ENCODE measurements at places on chromosomes 1 and 21.
A peak's percentile ranks its signal among the peaks of the same experiment; 100 is the strongest.

DNA sequence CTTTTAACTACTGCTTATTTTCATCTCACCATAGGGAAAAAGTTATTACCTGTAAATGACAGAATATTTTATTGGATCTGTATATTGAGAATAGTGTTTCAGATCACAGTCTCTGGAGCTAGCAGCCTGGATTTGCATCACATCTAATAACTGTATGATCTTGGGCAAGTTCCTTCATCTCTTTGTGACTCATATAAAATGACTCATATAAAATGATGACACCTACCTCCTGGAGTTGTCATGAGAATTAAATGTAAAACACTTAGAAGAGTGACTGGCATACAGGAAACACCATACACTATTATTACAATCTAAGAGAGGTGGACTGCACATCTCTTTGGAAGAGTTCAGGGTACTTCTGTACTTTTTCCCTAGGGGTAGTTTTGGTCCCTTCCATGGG lies 421.3 kb downstream of the NEGR1 start:
- DNase-seq, result no peak

DNA sequence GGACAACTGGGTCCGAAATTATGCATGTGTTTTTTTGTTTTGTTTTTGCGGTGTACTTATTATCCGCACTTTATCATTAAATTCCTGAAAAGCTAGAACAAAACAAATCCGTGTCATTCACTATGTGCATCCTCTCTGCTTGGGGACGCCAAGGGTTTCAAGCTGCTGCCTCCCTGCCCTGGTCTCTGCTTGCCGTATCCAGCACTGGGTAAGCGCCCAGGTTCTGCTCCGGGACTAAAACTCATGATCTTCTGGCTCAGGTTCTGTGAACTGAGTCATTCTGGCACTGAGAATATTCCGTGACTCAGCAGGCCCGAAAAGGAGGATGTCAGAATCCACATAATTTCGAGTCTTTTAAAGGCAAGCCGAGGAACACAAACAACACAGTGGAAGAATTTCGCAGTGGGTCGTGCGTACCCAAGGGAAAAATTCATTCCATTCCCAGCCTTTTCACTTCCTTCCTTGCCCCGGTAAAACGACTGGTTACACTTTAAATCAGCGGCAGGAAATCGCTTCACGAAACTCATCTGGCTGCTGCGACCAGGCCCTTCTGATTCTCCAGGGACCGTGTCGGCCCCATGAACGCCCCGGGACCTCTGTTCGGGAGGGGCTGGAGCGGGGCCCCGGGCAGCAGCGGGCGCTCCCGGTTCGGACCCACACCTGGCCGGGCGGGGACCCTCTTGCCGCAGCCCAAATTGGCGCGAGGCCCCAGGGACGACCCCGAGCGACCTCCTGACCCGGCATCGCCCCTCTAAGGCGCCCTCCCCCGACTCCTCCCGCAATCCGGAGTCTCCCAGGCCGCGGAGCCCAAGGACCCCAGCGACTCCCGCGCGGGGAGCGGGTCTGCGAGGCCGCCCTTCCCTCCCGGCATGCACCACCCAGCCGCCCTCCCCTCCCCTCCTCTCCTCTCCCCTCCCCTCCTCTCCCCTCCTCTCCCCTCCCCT lies 746 bp upstream of the LAMC1 start:
- DNase-seq, result peak; percentile 92

GRCh38 chr1:177820213-177820612 lies 149.6 kb downstream of the SEC16B start:
- no peak for DNase-seq

DNA sequence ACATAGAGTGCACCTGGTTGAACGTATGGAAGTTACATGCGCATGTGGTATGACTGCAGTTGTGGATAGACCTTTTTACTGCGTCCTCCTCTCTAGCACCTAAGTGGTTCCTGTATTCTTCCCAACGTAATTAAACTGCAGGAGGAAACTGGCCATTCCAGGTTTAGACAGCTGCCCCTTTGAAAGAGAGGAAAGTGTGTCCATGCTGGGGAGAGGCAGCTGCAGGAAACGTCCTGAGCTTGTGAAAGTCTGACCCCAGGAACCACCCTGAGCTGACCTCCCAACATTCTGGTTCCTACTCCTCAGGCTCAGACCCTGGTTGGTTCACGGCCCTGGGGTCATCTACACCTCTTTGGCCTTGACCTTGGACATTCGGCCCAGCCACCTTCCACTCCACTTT lies 309.3 kb downstream of the DISC1 start:
- no peak for DNase-seq

DNA sequence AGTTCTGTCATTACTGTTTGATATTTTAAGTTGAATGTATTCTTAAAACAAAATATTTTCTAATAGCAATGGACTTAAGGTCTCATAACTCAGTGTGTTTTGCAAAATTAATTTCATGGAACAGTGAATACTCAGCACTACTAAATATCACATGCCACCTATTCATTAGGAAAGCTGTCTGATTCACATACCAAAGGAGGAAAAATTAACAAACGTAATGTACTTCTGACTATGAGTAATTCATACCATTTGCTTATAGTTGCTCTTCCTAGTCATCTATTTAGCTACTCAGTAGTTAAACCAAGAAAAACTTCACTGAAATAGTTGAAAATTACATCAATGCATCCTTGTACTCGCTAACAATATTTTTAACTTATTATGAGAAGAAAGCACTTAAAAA lies 35.2 kb downstream of the TP53BP2 start:
- DNase-seq, result no peak

- peak; percentile 48 for DNase-seq
These were observed 58.3 kb downstream of the MSH4 start for GRCh38 chr1:75855010-75855409.

GRCh38 chr1:228986093-228986904 lies 251.0 kb downstream of the RHOU start:
- DNase-seq, result no peak

DNA sequence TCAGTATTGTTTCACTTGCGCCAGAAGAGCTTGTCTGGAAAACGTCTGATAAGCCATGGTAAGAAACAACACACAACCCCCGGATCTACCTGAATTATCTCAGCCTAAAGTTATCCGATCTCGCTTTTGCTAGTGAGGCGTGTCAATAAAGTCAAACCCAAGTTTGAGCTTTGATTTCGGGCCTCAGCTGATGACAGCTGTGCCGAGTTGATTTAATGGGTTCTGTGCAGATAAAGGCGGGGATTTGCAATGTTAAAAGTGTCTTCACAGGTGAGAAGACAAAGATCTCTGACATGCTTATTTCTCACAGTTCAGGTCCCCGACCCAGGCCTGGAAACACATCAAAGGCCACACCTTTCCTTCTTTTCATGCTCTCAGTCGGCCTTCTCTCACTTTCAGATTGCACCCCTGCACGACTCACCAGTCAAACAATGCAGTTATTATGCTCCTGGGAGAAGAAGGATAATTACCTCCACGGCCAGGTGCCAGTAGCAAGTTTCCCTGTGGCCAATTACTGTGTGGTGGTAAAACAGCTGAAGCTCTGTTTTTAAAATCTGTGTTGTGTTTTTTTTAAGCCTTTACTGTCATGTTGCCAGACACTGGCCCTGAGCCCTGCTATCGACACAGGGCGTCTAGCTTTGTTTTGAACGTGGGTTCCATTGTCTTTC lies 245.3 kb upstream of the RUNX1 start:
- no peak for DNase-seq

- DNase-seq, result no peak
These were observed 24.5 kb downstream of the RAB7B start for GRCh38 chr1:205978676-205979075.

DNA sequence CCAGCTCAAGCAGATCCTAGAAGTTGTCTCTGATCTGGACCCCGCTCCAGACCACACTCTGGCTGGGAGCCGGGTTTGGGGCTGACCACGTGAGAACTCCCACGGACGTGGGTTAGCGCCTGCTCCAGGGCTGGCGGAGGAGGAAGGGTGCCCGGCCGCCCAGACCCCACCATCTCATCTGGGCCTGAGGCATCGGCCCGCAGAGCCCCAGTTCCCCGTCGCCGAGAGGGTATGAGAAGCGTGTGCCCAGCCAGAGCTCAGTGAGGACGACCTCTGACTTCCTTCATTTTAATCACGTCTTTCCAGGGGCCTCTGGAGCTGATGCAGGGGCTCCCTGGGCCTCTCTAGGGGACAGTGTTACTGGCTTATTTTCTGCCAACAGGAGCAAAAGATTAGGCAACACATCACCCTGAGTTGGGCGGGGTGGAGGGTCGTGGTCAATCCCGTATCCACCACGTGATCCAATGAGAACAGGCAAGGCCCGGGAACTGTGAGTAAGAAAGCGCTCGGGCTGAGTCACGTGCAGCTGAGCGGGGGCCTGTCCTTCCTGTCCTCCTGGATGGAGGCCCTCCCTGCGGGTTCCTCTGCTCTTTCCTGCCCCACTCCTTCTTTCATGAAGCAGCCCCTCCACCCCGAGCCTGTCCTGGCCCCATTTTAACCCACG lies 81.1 kb downstream of the SIK1 start:
- DNase-seq, result no peak

GRCh38 chr1:164794356-164794755 lies 235.4 kb downstream of the PBX1 start:
- DNase-seq, result peak; percentile 90

- DNase-seq, result no peak
These were observed 18.0 kb upstream of the BTG2 start for GRCh38 chr1:203287109-203287893.

GRCh38 chr1:6490181-6491080 lies 1.0 kb downstream of the PLEKHG5 start:
- DNase-seq, result peak; percentile 18

DNA sequence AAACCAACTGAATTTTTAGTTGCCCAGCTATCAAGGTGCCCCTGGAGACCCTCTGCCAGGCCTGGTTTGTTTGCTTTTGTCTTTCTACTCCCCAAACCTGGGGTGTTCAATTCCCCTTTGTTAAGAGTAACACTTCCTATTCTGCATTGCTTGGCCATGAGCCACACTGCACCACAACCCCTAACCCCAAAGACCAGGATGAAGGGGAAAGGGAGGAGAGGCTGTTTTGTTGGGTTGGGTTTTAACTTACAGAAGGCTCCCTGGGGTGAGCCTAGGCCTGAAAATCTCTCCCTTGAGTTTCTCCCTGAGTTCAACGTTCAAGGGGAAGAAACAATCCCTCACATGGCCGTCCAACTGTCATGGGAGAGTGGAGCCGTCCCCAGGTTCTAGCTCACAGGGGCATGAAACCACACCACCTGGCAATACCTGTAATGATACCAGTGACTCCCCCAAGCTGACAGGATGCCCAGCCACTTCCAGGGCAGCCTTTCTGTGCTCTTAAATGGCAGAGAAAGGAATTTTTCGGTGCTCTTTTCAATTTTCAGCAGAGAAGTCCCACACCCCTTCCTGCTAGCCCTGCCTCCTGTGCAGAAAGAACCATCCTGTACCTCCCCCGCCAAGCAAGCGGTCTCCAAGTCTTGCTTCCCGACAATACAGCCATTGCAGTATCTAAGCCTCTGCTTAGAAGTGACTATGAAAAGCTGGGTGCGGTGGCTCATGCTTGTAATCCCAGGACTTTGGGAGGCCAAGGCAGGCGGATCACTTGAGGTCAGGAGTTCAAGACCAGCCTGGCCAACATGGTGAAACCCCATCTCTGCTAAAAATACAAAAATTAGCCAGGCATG lies 14.9 kb downstream of the SLC45A3 start:
- no peak for DNase-seq

DNA sequence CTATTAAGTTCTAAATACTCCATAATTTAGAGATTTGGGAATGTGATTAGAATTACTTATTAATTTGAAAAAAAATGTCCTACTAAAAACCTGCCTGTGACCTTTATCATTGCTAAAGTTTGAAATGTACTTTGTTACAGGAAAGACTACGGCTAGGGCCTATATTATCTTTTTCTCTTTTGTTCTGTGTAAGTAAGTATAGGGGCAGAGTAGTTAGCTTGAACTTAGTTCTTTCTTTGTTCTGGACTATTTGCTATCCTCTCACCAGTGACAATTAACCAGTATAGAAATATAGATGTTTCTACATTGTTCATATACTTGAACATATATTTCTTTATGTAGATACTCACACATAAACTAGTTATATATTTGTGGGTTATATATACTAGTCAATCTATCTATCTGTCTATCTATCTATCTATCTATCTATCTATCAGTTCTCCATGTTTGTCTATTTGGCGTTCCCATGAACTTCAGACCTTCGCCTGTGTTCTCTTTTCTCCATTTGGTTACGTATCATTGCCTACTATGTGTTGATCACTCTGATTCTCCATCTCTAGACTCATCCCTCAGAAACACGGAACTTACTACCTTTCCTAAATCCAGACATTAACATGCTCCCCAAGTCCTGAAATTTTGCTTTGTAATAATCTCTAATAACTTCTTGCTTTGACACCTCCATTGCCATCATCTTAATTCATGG lies 3.3 kb downstream of the PTPRC start:
- DNase-seq, result no peak

DNA sequence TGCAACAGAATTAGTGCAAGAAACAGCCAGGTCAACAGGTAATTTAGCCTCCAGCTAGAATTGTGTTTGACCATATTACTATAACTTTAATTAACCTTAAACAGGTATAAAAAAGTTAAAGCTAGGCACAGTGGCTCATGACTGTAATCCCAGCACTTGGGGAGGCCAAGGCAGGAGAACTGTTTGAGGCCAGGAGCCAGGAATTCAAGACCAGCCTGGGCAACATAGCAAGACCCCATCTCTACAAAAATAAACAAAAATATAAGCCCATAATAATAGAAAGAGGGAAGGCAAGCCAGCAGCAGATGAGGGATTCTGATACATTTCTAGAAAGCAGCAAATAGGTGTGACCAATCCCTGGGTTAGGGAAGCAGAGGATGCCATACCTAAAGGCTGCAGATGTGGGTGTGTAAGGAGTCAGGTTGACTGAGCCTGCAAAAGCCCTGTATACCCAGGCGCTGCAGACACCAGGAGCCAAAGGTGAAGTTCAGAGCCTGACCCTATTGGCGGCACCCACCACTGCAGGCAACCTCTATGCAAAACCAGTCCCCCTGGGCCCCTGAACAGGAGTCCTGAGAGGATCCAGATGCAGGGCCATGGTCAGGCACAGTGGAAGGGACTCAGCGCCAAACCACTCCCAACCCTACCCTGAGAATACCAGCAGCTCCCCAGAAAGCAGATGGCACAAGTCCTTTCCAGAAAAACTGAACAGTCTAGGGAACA lies 19.3 kb upstream of the LSS start:
- DNase-seq, result no peak

DNA sequence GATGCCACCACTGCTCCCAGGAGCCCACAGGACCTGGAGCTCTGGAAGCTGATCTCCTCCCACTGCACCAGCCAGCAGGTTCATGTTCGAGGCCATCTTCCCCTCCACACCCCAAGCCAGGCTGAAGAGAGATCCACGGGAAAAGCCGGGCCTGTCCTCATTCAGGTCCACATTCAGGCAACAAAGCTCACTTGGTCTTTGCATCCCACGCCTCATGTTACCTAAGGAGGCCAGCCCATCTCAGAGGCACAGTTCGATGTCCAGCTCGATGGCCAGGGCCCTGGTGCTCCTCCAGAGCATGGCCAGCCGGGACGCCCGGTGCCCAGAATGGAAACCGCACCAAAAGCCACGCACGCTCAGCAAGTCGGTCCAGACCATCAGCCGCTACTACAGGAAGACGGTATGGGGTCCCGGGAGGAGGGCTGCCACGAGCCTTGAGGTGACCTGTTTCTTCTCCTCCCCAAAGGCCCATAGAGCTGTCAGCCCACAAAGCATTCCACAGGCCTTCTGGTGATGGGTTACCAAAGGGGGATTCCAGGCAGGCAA lies at the start of gene CCDC27:
TSS of gene CCDC27 (plus strand) at position 51 of the 546 bp plus-strand sequence. CDS start at position 83, 32 bp downstream.
- no peak for DNase-seq

- no peak for DNase-seq
These were observed 298.4 kb upstream of the SPAG17 start for GRCh38 chr1:118483245-118484006.
